ENCODE measurements at places on chromosomes 3 and 15.

- peak; percentile 64 for DNase-seq
Observed at GRCh38 chr15:62647202-62647842, 395.2 kb upstream of the TPM1 start.

DNA sequence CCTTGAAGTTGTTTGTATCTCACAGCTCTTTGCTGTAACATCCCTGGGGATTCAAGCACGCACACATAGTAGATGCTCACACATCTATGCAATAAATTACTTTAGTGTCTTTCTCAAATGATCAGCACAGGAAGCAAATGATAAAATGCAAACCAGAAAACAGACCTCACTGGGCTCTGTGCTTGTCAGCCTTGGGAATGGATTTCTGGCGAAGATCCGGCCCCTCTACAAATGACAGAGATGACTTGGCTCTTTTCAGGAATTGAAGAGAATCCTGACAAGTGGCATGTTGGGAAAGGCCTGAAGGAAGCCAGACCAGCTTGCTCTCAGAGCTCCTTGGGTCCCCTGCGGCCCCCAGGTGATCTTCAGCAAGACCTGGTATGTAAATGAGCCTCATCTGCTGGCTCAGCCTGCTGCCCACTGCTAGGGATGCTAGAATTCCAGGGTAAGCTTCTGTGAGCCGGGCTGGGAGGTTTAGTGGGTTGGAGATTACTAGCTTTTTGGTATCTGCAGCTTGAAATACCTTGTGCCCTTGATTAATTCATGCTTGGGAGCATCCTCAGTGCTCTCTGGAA, 54.1 kb downstream of the LPP start:
- DNase-seq, result no peak

DNA sequence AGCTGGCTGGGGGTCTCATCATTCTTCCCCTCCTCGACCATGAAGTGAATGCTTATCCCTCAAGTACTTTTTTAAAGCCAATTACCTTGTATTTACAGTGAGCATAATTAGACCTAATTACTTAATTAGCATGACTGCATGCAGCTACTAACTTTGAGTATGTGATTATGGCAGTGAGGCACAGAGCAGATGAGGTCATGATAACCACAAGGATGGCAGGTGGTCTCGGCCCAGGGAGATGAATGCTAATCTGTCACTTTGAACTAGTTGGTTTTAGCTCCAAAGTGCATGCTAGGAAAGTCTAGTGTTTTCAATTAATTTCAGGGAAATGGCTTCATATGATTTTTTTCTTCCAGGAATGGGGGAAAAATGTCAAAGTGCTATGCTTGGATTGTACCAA, 233.8 kb downstream of the NTRK3 start:
- no peak for DNase-seq

- no peak for DNase-seq
Observed at GRCh38 chr3:104591776-104592175, 774.9 kb upstream of the ALCAM start.

GRCh38 chr3:23324745-23325144, 121.6 kb downstream of the UBE2E2 start:
- peak; percentile 7 for DNase-seq

GRCh38 chr3:69014022-69014580, 617 bp upstream of the EOGT start:
- no peak for DNase-seq

DNA sequence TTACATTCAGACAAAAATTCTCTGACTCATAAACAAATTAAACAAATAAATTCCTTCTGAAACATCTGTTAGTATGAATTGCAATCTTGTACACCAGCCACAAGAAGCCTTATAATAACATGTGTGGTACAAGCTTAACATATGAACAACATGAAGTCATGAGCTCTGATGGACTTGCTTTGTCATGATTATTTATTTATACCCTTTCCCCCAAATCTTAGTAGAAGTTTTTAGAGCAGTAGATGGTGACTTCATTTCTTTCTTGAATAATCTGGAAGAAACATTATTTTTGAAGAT, 633.4 kb downstream of the EPHA3 start:
- DNase-seq, result no peak

DNA sequence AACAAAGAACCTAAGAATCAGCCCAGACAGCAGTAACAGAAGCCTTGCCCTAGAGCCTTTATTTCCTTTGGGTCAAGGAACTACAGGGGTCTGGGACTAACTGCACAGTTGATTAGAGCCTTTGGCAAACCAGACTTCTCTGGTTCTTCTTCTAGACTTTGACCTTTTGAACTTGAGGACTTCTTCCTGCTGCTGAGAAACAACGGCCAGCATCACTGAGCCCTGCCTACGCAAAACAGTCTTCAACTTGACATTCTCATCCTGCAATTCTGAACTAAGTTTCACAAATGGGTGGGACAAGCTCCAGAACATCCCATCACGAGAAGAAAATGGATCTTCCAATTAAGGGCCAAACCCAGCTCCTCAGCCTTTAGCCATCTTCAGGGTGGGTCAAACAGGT, 31.4 kb downstream of the CMTM6 start:
- no peak for DNase-seq

- no peak for DNase-seq
Observed at GRCh38 chr15:85905751-85906450, 111.2 kb upstream of the KLHL25 start.

GRCh38 chr15:73982222-73982962, 9.7 kb downstream of the STOML1 start:
- DNase-seq, result no peak

- DNase-seq, result peak; percentile 14
Observed at GRCh38 chr3:51338632-51339031, 46.5 kb upstream of the MANF start.

DNA sequence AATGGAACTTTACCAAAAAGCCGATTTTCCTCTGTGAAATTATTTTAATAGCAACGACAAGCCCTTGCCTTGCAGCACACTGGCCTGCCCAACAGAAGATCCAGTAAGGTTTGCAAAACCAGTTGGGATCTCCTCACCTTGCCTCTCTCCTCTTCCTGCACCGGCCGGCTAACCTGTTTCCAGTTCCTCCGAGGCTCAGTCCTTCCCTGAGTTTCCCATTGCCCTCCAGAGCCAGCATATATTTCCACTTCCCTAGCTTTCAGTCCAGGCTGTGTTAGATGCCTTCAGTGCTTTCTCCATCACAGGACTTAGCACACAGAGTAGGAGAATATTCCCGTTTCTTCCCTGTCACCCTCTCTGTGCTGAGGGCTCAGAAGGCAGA, 60.3 kb downstream of the NOX5 start:
- no peak for DNase-seq

DNA sequence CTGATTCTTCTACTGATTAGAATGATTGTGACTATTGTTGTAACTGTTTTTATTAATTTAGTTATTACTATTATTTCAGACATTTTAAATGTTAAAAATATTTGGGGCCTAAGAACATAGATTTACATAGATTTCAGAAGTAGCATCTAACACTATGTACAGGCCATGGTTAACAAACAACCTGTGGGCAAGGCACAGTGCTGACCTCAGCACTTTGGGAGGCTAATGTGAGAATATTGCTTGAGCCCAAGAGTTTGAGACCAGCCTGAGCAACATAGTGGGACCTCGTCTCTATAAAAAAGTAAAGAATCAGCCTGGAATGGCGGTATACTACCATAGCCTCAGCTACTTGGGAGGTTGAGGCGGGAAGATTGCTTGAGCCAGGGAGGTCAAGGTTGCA, 69.1 kb upstream of the CNTN4 start:
- no peak for DNase-seq

GRCh38 chr3:160044121-160044520, 55.5 kb downstream of the IL12A start:
- DNase-seq, result no peak

DNA sequence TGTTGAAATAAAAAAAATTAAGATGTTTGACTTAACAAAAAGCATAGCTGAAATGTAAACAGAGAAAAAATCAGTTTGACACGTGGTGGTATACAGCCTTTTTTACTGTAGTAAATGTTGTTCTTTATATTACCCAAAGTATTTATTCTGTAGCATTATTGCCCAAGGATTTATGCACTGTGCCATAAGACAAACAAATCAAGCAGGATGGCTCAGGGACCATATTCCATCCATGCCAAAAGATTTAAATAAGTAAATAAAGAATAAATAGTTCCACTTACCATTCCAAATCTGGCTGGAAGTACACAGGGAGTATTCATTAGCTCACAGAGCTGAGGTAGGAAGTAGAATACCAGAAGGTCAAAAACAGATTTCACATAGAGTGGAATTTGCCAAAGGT, 666.7 kb upstream of the CADM2 start:
- no peak for DNase-seq

- peak; percentile 52 for DNase-seq
Observed at GRCh38 chr3:101829437-101829830, 19.9 kb upstream of the NFKBIZ start.

DNA sequence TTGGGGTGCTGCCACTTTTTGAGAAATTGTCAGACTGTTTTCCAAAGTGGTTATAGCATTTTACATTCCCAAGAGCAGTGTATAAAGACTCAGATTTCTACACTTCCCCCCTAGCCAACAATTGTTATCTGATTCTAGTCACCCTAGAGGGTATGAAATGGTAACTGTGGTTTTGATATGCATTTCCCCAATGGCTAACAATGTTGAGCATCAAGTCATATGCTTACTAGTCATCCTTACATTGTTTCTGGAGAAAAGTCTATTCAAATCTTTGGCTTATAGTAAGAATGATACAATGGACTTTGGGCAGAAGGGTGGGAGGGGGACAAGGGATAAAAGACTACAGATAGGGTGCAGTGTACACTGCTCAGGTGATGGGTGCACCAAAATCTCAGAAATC, 73.3 kb downstream of the CSNK1G1 start:
- no peak for DNase-seq

DNA sequence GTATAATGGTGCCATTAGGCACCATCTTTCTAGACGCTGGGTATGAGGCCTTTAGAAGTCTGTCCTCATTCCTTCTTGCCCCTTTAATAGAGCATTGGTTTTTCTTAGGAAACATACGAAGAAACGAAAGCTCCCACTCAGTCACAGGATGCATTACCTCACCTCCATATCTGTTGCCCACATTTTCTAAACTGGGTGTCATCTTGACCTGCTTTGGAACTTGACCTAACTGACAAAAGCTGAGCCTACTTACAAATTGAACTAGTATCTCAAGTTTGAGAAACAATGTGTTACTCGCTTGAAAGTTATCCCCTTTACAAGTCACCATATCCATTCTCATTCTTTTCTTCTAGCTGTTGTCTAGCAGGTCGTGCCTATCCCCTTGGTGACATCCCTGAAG, 102.7 kb downstream of the VPS8 start:
- no peak for DNase-seq

GRCh38 chr15:95814908-95815307, 515.6 kb upstream of the NR2F2 start:
- DNase-seq, result no peak

- DNase-seq, result no peak
Observed at GRCh38 chr3:171176244-171176933, 149.9 kb upstream of the SLC2A2 start.

DNA sequence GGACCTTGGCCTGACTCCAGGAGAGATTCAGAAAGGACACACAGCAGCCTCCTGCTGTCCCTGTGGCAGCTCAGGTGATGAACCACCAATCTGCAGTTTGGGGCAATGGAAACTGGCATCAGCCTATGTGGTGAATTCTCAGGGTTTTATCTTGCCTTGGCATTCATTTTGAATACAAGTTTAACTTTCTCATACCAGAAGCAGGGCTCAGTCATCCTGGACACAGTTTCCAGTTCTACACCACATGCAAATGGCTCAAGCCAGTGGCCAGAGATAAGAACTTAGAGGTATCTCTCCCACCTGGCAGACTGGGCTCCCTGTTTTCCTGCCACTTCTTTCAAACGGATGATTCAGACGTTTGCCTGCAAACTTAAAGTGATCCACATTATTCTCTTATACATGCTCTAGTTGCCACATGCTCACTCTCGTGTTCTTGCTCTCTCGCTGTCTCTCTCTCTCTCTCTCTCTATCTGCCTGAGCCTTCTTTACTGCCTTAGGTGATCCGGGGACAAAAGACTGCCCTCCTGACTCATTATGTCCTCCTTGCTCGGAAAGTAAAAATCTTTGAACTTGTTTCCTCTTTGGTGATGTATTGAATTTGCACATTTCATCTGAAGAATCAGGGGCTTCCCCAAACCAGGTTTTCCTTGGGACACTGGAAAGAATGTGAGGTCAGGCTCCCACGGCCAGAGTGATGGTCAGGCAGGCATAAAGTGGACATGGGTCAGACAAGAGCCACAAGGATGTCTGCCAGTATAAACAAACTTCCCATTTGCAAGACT, 99.6 kb upstream of the STT3B start:
- no peak for DNase-seq

DNA sequence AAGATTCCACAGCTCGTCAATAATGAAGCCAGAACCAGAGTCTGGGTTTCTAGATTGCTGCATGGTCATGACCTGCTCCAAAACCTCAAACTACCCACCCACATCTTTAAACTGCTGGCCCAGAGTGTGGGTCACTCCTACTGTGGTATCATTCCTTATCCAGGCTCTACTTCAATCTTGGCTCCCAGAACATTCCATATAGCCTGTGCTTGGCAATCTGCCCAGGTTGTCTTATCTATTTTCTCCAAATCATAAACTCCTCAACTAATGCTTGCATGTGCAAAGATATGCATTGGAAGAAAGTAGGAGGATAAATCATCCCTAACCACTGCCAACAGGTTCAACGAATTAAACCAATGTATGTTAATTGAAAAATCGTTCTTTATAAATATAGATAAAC, 169.7 kb downstream of the ANXA2 start:
- DNase-seq, result no peak

- no peak for DNase-seq
Observed at GRCh38 chr3:64832098-64832497, 144.3 kb upstream of the ADAMTS9 start.

DNA sequence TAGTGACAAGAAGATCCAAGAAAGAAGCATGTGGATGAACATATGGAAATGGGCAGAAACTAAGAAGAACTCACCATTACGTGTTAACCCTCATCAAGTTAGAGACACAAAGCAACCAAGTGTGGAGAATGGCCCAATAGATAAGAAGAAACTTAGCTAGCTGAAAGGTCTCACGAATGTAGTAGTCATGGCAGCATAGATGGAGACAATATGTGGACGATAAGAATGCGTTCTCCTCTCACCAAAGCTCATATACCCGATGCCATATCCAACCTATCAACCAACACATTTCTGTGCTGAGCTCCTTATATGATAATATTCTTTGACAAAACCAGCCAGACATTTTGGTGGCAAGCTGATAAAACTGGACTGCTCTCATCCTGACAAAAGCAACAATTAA, 15.1 kb upstream of the CLDN1 start:
- DNase-seq, result no peak

DNA sequence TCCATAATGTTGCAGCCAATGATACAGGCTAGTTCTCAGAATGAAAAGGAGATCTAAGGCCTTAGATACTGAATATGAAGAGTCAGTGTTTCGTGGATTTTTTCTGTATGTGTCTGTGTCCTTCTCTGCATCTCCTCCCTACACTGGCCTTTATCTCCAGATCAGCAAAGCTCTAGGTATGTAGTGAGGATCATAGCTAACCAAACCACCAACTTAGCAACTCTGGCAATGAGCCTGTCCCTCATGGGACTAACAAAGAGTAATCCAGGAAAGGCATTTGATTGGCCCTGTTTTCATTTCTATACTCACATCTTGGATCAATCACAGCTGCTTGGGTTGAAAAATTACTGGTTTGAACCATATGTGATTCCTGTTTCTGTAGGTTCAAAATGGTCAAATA, 18.6 kb upstream of the CNTN3 start:
- no peak for DNase-seq

Measured in RPMI8226 (cell line).